Epithelial cell of proximal tubule (primary cell): ENCODE measurements at places on chromosomes 11 and 22. TPM values are rescaled to one million over a fixed set of nuclear protein-coding genes. Genes with fewer than 3 reads are reported as not detected.

SUSD2 gene
- total RNA-seq = 0.06 and 0.07 TPM in 2 replicates

NUDT8 gene
- 23.4 and 29.3 TPM in 2 replicates for total RNA-seq

HOATZ gene
- total RNA-seq = not detected in 2 replicates

PLAAT2 gene
- 0.29 TPM in 1 of 2 replicates, not detected in the other for total RNA-seq

VSIG2 gene
- total RNA-seq = 0.29 and 0.40 TPM in 2 replicates

TRIM22 gene
- 8.2 and 18.9 TPM in 2 replicates for total RNA-seq

INSC gene
- total RNA-seq = 0.58 and 0.81 TPM in 2 replicates

COX8A gene
- total RNA-seq = 539 and 593 TPM in 2 replicates

DNA sequence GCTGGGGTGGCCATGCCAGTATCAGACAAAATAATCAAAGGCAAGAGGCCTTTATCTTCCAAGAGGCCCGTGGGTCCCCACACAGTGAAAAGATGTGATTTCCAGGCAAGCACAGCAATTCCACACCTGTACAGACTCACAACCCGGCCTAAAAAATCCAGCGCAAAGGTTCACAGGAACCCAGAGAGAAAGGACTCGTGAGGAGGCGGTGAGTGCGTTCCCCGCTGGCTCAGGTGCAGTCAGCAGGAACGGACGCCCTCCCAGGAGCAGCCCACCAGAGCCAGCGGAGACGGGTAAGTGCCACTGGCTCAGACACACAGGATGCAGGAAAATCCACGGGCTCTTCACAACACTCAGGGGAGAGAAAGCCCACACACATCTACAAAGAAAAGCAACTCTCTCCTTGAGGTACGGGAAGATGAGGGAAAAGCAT, 4.4 kb downstream of the TOLLIP start:
- DNase-seq = no peak

GRCh38 chr22:33873186-33873585, 47.1 kb downstream of the LARGE1 start:
- DNase-seq = no peak

DNA sequence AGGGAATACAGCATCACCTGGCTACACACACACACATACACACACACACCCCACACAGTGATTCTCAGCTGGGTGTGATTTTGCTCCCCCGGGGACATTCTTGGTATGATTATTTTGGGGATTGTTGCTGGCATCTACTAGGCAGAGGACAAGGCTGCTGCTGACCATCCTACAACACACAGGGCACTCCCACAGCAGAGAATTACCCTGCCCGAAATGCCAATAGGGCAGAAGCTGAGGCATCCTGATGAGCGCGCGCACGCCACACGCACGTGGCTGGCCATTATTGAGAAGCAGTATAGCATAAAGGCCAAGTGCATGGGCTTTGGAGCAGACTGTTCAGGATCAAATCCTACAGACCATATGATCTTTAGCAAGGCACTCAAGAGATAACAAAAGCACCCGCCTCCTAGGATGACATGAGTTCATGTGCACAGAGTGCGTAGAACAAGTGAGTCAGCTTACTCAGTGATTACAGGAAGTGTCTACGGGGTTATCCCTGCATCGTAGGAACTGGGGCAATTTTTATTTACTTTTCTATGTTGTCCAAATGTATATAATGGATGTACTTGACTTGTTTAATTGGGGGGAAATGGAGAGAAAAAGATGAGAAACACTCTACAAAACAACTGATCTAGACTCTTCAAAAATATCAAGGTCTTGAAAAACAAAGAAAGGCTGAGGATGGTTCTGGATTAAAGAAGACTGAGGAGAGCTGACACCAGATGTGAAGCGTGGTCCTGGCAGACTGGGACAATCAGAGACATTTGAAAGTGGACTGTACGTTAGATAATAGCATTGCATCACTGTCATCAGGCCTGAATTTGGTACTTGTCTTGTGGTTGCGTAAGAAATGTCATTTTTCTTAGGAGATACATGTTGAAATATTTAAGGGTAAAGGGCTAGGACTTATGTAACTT, 7.2 kb upstream of the EHD1 start:
- no peak for DNase-seq

- no peak for DNase-seq
These were observed 14.5 kb upstream of the ZDHHC13 start for GRCh38 chr11:19102521-19102900.

- no peak for DNase-seq
These were observed 10.0 kb upstream of the ABCC8 start for GRCh38 chr11:17486646-17487045.

- no peak for DNase-seq
These were observed 131.1 kb downstream of the MPPED2 start for GRCh38 chr11:30455025-30455424.

GRCh38 chr22:45887202-45888131, 89.5 kb downstream of the WNT7B start:
- DNase-seq = no peak

DNA sequence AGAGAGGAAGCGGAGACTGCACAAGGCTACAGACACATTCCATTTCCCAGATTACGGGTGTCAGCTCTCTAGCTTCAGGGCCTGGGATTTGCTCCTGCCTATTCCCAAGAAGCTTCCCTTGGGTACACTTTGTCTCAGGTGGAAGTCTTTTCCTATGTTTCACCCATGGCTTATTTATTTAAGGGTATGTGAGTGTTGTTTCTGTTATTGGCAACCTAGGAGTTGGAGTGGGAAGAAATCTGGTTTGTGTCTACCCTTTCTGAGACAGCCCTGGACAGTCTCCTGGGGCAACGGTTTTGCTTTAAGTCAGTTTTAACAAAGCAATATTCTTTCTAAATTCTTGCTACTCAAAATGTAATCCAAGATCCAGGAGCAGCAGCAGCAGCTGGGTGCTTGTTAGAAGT, 127.0 kb downstream of the MICAL2 start:
- no peak for DNase-seq

DNA sequence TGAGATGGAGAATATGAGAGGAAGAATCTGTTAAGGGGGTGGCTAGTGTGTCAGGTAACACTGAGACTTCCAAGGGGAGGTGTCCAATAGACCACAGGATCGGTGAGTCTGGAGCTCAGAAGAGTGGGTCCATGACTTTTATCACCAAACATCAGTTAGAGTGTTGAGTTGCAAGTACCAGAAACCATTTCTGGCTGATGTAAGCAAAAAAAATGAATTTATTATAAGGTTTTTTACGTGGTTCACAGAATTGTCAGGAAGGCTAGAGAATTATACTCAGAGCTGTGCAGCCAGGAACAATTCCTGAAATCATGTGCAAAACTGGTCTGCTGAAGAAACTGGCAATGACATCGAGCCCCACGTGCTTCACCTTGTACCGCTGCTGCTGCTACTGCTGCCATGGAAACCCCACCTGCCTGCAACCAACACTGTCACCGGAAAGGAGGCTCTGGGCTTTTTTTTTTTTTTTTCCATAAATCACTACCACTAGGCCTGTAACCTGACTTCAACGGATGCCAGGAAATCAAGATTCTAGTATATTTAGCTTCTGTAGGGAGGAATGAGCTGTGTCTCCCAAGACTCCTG, 16.6 kb upstream of the STK33 start:
- DNase-seq = no peak

- DNase-seq = no peak
These were observed 189.3 kb downstream of the GUCY1A2 start for GRCh38 chr11:106828976-106829375.

GRCh38 chr11:12224537-12224893, 114.1 kb downstream of the MICAL2 start:
- DNase-seq = no peak

DNA sequence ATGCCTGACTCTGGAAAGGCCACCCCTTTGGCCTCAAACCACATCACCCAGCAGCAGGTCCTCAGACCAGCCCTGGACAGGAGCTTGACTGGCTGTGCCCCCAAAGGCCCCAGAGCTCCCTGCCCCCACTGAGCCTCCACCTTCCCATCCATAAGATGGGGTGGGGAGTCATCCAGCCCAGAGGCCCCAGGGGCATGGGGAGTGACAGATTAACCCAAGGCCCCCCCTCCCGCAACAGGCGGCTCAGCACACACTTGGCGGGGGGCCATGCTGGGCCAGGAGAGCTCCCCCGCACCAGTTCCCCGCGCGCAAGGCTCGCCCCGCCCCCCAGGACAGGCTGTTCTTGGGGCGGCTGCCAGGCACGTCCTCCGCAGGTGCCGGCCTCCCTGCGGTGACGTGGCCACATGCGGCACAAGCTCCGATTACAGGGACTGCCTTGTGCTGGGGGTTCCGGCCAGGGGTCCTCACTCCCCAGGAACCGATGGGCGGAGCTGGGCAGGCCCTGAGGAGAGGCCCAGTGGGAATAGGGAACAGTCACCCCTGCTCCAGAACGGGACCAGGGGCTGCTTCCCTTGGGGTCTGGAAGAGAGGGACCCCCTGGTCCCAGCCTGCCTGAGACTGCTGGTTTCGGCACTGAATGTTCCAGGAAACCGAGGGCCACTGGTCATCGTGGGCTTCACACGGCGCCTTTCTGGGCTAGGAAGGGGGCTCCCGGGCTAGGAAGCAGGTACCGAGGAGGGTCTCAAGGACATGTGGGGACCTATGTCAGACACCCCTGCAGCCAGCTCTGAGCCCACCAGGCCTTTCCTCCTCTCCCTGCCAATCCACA, 5.1 kb upstream of the CDKN1C start:
- DNase-seq = no peak

GRCh38 chr11:122294041-122294440, 178.0 kb upstream of the BLID start:
- no peak for DNase-seq

GRCh38 chr22:21726650-21727049, 8.9 kb downstream of the YPEL1 start:
- no peak for DNase-seq

DNA sequence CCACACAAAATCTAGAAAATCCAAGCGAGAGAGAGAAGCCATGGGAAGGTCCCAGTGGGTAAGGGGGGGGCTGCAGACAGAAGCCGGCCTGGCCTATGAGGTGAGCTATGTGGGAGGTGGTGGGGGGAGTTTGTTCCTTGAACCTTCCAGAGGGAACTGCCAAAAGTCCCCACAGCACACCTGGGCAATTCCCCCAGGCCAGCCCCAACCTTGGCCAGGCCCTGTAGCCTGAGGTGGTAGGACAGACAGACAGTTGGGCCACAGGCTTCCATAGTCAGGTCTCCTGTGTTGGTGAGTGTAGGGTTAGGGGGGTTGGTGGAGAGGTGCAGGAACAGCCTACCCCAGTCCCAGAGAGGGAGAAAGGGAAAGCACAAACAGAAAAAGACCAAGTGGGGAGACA, 39.0 kb downstream of the LMO1 start:
- no peak for DNase-seq

- DNase-seq = peak; percentile 18
These were observed 176.6 kb upstream of the RAG2 start for GRCh38 chr11:36774603-36775002.

DNA sequence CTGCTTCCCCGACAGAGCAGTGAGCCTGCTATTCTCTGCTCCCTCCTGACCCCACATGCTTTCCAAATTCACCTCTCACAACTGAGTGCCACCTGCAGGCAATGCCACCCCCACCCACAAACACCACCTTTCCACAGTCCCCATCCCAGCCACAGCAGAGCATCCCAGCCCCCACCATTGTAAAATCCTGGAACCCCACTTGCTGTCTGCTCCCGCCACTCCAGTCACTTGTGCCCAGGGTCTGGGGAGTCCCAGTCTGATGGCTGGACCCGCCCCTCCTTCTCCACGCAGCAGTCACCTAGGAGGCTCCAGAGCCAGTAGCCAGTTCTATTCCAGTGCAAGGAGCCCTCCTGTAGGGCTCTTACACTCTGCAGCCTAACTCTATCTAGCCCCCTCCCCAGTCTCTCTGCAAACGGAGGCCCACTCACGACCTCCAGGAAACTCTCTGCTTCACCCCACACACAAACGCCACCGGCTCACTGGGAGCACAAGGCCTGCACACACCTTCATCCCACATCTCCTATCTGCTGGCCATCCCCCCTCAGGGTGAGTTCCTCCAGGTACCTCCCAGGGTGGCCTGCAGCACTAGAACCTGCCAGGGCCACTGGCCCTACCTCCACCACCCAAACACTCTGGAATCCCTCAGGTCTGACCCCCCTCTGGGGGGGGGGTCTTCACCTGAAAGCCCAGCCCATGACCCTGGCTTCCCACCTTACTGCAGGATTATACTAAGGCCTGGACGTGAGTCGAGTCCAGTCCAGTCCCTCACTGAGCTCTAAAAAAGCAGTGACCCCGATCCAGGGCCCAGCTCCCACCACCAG, 1.4 kb downstream of the GNB1L start:
- no peak for DNase-seq

DNA sequence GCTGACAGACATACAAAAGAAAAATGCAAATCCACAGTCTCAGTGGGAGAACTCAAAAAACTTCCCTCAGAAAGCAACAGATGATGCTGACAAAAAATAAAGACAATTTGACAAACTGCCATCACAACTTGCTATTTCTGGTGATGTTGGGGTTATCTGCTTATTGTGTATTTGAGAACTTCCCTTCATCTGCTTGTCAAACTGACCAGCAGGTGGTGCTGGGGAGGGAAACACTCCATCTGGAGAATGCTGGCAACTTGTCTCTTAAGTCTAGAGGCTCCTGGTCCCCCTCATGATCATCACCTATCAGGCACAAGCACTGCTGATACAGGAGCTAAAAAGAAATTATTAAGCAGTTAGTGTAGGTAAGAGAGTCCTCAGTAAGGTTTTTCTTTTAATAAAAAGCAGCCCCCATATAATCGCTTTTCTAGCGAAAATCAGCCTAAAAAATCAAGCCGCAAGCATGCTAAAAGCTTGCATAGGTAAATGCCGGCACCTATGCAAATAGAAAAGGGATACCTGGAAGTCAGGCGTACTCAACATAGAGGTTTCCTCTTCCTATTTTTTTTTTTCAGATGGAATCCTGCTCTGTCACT, 9.8 kb upstream of the FAM111B start:
- peak; percentile 10 for DNase-seq

GRCh38 chr22:45399712-45400445, 13.5 kb downstream of the SMC1B start:
- no peak for DNase-seq

DNA sequence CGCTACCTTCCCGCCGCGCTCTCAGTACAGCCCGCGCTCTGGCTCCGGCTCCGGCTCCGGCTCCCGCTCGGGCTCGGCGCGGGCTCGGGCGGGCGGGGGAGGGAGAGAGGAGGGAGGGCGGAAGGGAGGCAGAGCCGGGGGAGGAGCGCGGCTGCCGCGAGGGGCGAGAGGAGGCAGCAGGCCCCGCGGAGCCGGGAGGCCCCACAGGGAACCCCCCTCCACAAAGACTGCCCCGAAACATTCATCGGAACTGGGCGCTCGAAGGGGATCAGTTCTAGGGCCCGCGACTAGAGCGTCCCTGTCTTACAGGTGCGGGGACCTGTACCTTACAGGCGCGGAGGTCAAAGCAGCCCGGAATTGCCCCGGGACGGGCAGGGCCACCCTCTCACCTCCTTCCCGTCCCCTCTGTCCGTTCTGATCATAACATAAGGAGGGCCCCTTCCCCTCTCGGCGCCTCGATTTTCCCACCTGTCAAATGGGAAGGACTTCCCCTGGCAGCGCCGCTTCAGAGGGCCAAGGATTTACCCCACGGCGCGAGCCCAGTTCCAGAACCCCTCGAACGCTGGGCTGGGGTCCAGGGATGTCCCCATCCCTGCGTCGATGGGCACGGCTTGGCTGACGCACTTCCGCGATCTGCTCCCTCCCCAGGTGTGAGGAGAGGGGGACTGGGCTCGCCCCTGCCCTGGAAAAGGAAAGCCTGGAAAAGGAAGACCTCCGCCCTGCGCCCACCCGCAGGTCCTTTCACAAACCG, at the start of gene SHISA8:
SHISA8 (minus strand) TSS at position 40 of the 751 bp plus-strand sequence. CDS start 407 bp downstream, outside the sequence.
- no peak for DNase-seq
